ENCODE measurements at places on chromosomes 3 and 15.

GRCh38 chr3:136690599-136690998 is 61.6 kb downstream of the STAG1 start:
- no peak overlapping the region for H3K4me3 ChIP-seq
- H3K36me3 ChIP-seq = no peaks in the 10 kb centered on the region
- H3K27ac ChIP-seq = no peak overlapping the region
- DNase-seq = no peak
- H3K4me1 ChIP-seq = no peaks in the 10 kb centered on the region

DNA sequence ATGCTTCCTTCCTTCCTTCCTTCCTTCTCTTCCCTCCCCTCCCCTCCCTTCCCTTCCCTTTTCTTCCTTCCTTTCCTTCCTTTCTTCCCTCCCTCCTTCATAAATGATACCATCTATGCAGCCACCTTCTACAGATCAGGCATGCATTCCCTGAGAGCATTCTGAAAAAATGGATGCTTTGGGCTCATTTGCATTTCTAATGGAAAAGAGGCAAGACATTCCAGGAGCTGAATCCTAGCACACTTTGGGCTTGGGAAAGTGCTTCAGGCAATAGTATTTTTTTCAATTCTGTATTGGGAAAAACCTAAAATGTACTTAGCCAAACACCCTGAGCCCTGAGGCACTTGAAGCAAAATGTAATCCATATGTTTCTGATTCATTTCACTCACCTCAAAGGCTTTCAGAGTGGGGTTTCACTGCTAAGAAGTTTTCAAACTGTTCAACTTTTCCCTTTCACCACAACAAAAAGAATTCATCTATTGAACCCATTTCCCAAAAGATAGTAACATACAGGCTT is 220.1 kb upstream of the RORA start:
- no peaks in the 10 kb centered on the region for H3K4me1 ChIP-seq
- no peak overlapping the region for H3K4me3 ChIP-seq
- no peak overlapping the region for H3K27ac ChIP-seq
- no peaks in the 10 kb centered on the region for H3K27me3 ChIP-seq
- no peak for DNase-seq

DNA sequence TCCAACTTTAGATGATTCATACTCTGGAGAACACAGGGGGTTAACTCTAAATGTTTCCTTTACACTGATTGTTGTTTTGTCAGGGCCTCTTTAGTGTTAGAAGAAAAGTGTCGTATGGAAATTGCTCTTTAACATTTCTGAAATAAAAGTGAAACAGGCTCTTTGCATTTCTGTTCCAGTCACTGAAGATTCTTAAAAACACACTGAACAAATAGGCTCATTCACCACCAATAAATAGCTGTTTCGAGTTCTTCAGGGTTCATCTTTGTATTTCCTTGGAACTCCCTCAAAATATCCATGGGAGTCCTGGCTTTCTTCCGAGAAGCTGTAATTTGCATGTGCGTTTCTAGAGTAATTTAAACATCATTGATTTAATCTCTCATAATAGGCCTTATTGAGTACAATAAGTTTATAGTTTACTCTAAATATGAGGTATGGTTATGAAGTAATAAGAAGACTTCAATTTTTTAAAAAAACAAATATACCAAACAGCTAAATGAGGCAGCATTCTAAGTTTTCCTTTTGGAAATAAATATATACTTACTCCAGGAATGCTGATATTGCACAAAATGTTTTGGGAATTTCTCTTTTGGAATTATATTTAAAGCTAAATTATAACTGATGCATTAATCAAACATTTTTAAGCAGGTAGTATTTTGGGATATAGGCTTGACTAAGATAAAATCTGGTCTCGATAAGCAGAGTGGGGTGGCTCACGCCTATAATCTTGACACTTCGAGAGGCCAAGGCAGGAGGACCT is 327.4 kb downstream of the EPHA3 start:
- no peaks in the 10 kb centered on the region for H3K27me3 ChIP-seq
- no peak overlapping the region for H3K4me3 ChIP-seq
- H3K27ac ChIP-seq = no peak overlapping the region
- no peaks in the 10 kb centered on the region for H3K4me1 ChIP-seq

GRCh38 chr3:16992198-16992597 is 107.4 kb downstream of the PLCL2 start:
- no peaks in the 10 kb centered on the region for H3K4me1 ChIP-seq
- no peak for DNase-seq
- H3K27ac ChIP-seq = no peak overlapping the region
- no peaks in the 10 kb centered on the region for H3K36me3 ChIP-seq
- peaks cover 2% of the 10 kb centered on the region for H3K27me3 ChIP-seq
- no peak overlapping the region for H3K4me3 ChIP-seq

DNA sequence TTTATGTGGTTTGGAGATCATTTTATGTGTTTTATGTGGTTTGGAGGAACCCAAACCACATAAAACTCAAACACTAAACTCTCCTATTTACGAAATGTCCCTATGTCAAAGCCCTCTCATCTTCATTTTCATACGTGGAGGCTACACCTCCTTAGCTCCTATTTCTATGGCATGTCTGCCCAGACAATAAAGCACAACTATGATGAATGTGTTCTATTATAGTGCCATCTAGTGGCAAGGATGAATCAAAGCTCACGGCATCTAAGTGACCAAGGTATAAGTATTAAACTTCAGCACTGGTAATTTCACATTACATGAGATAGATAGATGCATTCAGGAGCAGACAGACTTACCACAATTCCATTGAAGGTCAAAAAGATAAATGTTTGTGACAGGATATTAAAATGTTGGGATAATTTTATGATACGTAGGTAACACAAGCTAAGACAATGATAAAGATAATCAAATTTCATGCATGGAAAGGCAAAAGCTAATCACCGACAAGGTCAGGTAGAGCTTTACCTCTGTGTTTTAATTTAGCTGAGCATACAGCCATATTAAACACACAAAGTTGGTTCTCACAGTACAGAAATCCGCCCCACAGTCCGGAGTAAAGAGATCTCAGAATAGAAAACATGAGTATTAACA is 130.6 kb upstream of the FHIT start:
- no peak overlapping the region for H3K4me3 ChIP-seq
- H3K27me3 ChIP-seq = no peaks in the 10 kb centered on the region
- DNase-seq = no peak

Data from H1 (cell line).